HCT116 (cell line): ENCODE measurements at places on chromosomes 1 and 21. TPM values are rescaled to one million over a fixed set of nuclear protein-coding genes. Genes with fewer than 3 reads are reported as not detected.

Gene NUF2
- 37.6 TPM for total RNA-seq

DNA sequence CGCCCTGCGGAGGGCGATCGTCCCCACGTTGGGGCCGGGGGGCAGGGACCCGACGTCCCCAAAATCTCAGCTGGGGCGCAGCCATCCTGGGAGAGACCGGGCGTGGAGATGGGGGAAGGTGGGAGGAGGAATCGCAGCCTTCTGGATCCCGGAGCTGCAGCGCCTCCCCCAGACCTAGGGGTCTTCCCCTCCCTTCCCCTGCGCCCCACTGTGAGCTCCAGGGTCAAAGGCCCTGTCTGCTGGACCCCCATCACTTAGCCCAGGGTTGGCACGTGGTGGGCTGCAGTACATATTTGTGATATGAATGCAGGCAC lies 90.2 kb upstream of the VAMP3 start:
- DNase-seq = no peak

DNA sequence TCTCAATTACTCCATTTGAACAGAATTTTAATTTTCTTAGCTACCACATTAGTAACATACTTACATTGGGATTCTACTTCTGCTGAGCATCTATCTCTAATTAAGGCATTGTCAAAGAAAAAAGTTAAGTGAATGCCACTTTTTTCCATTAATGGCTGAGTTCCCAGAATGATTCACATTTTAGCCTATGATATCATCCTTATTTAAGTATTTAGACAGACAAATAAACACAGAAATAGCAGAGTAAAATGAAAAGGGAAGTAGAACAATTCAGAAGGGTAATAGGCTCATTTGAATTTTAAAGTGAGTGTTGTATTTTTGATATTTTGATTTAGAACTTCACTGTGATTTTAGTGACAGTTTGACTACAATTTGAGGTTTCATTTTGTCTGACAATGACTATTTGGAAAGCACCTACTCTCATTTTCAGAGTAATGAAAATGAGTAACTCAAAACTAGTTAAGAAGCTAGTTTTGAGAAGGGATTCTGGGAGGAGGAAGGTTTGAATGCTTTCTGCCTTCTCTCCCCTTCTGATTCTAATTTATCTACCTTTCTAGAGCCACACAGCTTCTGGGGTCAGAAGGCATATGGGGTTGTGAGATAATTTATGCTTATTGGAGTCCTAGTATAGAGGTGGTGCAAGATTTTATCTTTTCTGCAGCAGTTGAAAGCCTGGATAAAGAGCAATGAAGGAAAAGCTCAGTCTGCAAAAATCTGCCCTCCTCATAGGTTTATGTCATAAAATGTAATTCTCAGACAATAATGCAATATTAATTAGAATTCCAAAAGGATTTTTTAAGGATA lies 15.5 kb downstream of the LYPLAL1 start:
- no peak for DNase-seq

GRCh38 chr21:46557469-46557868 lies 47.4 kb downstream of the S100B start:
- DNase-seq = no peak

Gene KIRREL1
- total RNA-seq = 20.0 TPM

GRCh38 chr1:60923389-60924087 lies 158.8 kb upstream of the NFIA start:
- DNase-seq = no peak

DNA sequence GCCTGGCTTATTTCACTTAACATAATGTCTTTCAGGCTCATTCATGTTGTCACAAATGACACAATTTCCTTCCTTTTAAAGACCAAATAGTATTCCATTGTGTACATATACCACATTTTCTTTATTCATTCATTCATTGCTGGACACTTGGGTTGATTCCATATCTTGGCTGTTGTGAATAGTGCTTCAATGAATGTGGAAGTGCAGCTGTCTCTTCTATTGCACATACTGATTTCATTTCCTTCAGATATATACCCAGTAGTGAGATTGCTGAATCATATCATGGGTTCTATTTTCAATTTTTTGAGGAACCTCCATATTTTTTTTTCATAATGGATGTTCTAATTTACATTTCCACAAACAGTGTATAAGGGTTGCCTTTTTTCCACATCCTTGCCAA lies 38.6 kb upstream of the WLS start:
- no peak for DNase-seq

DNA sequence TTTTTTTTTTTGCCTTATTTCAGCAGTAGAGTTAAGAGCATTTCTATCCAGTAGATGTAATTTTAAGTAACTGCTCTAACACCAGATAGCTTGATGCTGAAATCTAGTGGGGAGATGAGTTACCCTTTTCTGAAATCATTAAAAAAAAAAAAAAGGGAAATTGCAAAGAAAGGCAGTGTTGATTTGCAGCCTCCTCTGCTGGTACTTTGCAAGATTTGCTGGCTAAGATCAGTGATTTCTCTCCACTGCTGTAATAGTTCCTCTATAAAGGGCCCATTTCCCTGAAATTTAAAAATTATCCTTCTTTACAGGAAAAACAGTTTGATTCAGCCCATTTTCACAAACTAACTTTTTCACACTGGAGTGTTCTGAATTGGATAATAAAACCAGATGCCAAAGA lies 120.6 kb downstream of the PTBP2 start:
- DNase-seq = no peak

Gene CELA3A
- 9.0 TPM for total RNA-seq

- no peak for DNase-seq
Measured at GRCh38 chr1:86970938-86971337, 56.5 kb downstream of the HS2ST1 start.

Gene USH2A
- not detected for total RNA-seq

Gene TMPRSS15
- total RNA-seq = not detected

DNA sequence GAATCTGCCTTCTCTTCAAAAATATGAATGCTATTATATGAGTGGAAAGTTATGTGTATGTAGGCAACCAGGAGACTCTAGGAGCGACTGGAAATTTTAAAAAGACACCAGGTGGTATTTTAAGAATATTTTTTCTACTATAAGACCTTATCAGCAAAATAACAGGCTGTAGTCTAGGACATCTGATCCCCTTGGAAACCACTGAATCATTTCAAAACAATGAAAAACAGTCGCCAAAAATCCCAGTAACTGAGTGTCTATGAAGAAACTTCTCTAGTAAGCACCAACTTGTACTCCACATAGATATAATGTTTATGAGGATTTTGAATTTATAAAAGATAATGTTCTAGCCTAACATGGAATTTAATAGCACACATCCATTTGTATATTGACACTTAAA lies 358.5 kb downstream of the GPATCH2 start:
- no peak for DNase-seq

- no peak for DNase-seq
Measured at GRCh38 chr21:39885119-39885848, 18.0 kb downstream of the PCP4 start.

DNA sequence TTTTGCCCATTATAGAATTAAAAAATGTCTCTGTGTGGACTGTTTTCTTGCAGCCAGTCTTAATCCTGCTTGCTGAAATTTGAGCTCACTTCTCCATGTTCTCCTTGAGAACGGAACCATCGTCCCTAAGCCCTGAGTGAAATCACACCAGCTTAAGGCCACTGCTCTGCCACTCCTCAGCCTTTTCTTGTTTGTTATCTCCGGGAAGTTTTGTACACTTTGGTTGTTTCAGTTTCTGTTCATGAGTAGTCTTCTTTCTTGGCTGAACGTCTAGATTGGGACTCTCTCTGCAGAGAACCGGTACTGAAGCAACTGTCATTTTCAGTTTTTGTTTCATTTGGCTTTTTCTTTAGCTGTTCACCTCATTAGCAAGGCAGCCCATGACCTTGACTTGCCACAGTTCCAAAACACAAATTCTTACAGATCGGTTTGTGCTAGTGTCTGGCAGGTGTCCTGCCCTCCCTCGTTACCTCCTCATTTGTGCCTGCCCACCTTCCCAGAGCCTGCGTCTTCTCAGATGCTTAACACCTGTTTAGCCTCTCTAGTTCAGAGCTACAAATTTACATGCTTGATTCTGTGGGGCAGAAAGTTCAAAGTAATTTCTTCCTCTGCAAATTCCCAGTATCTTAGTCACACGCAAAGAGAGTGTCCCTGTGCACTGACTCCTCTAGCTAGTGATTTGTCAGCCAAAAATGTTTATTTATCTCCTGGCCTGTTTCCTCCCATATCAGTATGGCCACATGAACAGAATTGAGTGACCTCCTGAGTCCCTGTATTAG lies 12.4 kb downstream of the PSEN2 start:
- no peak for DNase-seq

Gene WDR64
- total RNA-seq = not detected

GRCh38 chr1:53518775-53519174 lies 59.6 kb downstream of the DMRTB1 start:
- DNase-seq = no peak

Gene S100A16
- total RNA-seq = 196 TPM

GRCh38 chr1:37342736-37343135 lies 131.6 kb upstream of the ZC3H12A start:
- DNase-seq = no peak

Gene ATP6V1G3
- total RNA-seq = not detected

GRCh38 chr1:206794294-206794908 lies 22.1 kb upstream of the IL10 start:
- no peak for DNase-seq

Gene MAP3K21
- total RNA-seq = 19.1 TPM

GRCh38 chr1:39295901-39296300 lies 91.4 kb downstream of the MACF1 start:
- no peak for DNase-seq

GRCh38 chr1:241330619-241331327 lies 26.2 kb downstream of the RGS7 start:
- DNase-seq = no peak

GRCh38 chr1:73517603-73518191 lies 680.3 kb downstream of the LRRIQ3 start:
- DNase-seq = no peak

DNA sequence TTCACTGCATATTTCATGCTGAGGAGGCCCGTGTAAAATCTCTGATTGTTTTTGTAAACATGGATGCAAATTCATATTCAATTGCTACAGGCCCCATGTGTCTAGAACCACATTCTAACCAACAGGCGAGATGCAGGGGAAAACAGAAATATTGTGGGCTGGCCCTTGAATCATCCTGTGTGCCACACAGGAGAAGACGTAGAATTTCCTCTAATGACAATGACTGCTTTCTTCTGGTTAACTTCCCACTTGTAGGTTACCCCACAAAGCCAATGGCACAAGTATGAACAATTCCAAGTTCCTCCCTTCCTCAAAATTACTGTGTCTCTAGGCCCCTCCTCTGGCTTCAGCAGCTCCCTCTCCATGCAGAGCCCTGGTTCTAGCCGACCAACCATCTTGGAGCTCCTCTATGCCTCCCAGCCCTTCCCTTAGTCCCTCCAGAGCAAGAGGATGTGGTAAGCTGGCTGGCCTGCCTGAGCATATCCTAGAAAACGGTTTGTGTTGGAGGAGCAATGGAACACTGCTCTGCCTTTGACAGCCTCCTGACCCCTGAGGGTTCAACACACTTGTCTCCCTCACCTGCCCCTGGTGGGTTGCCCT lies 205.2 kb downstream of the HS2ST1 start:
- DNase-seq = no peak

DNA sequence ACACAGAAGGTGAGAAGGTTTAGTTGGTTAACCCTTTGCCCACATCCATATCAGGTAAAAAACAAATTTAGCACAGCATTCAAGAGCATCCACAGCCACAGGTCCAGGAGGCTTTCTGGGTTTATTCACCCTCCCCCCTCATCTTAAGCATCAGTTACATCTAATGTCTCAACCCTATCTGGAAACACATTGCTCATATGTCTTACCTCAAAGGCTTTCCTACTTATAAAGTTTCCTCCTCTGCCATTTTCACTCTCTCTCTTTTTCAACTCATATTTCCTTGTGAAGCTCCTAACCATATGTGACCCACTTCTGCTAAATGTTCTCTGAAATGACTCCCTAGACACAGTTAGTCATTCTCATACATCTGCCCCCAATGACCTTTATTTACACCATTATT lies 47.9 kb upstream of the RUNX1 start:
- no peak for DNase-seq
